Naive thymus-derived CD4-positive, alpha-beta T cell (primary cell): ENCODE measurements at places on chromosomes 16 and 17. TPM values are rescaled to one million over a fixed set of nuclear protein-coding genes. Genes with fewer than 3 reads are reported as not detected.

GRCh38 chr16:495127-495748, 32.3 kb upstream of the CAPN15 start:
- H3K27ac ChIP-seq: no peak overlapping the region
- H3K27me3 ChIP-seq: no peaks in the 10 kb centered on the region
- H3K4me1 ChIP-seq: no peaks in the 10 kb centered on the region
- H3K4me3 ChIP-seq: no peak overlapping the region
- no peaks in the 10 kb centered on the region for H3K36me3 ChIP-seq
- peak; percentile 16 for DNase-seq

DNA sequence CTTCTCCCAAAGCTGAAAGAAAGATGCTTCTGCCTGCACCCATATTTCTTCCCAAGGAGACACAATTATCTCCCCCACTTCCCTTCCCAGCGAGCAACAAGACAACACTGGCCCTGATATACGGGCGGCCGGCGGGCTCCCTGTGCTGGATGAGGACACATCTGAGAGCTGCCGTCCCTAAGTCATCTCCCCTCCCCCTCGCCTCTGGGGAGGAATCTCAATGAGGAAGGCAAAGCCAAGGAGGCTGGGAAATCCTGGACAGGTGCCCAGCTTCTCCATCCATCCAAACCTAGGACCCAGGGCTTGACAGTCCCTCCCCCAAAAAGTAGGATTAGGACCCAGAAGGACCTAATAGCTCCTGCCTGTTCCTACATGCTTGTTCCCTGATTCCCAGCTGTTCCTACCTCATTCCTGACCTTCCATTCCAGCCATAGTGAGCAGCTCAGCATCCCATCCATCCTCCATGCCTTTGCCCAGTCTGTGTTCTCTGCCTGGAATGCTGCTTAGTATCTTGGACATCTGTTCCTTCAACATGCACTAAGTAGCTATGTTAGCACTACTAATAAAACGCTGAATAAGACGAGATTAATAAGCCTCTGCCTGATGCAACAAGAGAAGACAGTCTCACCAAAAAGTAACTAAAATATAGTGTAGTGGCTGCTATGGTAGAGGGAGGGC, 167.9 kb downstream of the CCT6B start:
- H3K4me3 ChIP-seq: no peak overlapping the region
- no peaks in the 10 kb centered on the region for H3K27me3 ChIP-seq
- DNase-seq: no peak

- H3K27ac ChIP-seq: no peak overlapping the region
- no peaks in the 10 kb centered on the region for H3K27me3 ChIP-seq
- no peaks in the 10 kb centered on the region for H3K36me3 ChIP-seq
- no peak overlapping the region for H3K4me3 ChIP-seq
- DNase-seq: no peak
Measured at GRCh38 chr17:26765860-26766709, 527.8 kb upstream of the WSB1 start.

GRCh38 chr17:38628441-38628840, 22.7 kb upstream of the SRCIN1 start:
- no peak overlapping the region for H3K27ac ChIP-seq
- H3K4me3 ChIP-seq: no peak overlapping the region
- no peak for DNase-seq
- no peaks in the 10 kb centered on the region for H3K27me3 ChIP-seq

DNA sequence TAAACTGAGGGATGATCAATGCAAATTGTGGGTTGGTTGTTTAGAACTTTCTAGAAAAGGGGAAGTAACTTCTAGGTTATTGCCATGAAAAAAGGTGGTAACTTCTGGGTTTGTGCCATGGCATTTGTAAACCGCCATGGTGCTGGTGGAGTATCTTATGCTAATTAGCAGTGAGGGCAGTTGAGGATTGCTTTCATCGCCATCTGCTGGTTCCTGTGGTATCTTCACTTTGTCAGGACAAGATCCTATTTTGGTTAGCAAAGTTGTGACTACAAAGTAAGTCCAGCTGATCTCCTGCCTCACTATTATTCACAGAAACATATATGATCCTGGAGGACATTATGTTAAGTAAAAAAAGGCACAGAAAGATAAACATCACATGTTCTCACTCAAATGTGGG, 1332.3 kb downstream of the CDH11 start:
- no peak for DNase-seq
- H3K36me3 ChIP-seq: no peaks in the 10 kb centered on the region
- H3K4me3 ChIP-seq: no peak overlapping the region
- no peak overlapping the region for H3K27ac ChIP-seq
- H3K4me1 ChIP-seq: no peaks in the 10 kb centered on the region

DNA sequence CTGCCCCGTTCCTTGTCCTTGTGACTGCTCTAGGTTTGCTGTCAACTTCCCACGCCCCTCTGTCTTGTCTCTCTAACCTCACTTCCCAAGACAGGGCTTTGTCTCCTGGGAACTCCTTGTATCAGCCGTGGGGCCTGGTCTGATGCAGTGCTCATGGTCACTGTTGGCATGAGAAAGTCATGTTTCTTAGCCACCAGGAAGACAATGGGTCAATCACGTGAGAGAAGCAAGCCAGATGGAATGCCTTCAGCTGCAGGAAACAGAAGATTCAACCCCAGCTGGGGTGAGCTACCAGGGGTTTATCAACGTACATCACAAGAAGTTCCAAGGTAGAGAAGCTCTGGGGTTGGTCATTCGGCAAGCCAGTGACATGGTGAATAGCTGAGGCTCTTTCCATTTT, 116.6 kb downstream of the IRF8 start:
- H3K4me3 ChIP-seq: no peak overlapping the region
- no peak for DNase-seq
- H3K4me1 ChIP-seq: no peaks in the 10 kb centered on the region
- H3K27me3 ChIP-seq: no peaks in the 10 kb centered on the region

DNA sequence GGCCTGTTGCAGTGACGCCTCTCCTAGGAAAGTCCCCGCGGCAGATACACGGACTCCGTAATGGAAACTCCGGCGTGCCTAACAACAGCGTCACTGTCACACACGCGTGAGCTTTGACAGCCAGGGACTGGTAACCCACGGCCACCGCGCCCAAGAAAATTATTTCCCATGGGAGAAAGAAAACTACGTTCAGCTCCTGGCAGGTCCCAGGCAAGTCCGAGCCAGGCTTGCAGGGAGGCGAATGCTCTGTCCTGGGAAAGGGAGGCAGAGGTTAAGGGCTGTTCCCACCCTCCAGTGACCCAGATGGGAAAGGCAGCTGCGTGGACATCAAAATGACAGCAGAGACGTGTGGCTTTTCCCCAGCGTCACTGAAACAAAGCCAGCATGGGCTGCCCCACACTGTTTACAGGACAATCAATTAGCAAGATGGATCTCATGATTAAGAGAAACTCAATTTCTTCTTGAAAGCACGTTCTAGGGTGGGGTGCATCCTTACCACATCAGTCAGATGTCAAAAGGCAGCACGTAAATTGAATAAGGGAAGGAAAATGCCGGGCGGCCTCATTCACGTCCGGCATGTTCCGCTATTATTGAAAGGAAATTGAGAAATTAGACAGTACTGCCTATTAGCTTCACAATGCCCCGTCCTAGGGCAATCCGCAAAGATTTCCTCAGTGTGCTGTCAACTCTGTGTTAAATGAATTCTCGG, 82.5 kb downstream of the NXN start:
- H3K27me3 ChIP-seq: no peaks in the 10 kb centered on the region
- no peaks in the 10 kb centered on the region for H3K4me1 ChIP-seq
- H3K4me3 ChIP-seq: no peak overlapping the region
- H3K36me3 ChIP-seq: no peaks in the 10 kb centered on the region
- no peak overlapping the region for H3K27ac ChIP-seq

DNA sequence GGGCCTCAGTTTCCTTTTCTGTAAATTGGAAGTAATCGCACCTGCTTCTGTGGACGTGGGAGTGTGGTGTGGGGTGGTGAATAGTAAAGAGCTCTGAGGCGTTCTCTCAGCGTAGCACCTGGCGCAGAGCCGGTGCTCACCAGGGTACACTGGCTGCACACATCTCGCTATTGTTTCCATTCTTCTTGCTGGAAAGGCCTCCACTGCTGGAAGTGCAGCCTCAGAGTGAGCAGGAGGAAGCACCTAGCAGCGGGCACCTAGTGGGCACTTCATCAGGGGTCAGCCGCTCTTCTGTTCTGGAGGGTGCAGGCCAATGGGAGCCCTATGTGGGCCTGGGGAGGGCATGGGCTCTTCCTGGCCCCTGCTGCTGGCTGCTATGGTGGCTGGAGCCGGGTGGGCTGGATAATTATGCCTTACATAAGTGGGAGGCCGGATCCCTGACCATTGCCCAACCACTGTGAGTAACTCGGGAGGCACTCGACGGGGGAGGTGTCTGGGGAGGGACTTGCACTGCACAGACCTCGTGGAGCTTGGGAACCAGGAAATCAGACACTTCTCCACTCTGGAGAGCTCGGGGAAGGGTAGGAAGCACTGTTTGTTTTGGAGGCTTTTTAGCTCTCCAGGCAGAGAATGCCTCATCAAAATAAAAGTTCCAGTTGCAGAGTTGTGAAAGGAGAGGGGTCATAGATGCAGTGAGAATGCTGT, 1.7 kb downstream of the MAP2K3 start:
- H3K27ac ChIP-seq: peak overlapping the region; percentile 78
- H3K36me3 ChIP-seq: no peaks in the 10 kb centered on the region
- peaks cover 31% of the 10 kb centered on the region for H3K4me1 ChIP-seq
- no peak for DNase-seq
- H3K4me3 ChIP-seq: peak overlapping the region; percentile 90
- H3K27me3 ChIP-seq: no peaks in the 10 kb centered on the region

GRCh38 chr17:31825961-31826691, 32.9 kb downstream of the COPRS start:
- H3K4me1 ChIP-seq: no peaks in the 10 kb centered on the region
- H3K36me3 ChIP-seq: no peaks in the 10 kb centered on the region
- H3K27me3 ChIP-seq: no peaks in the 10 kb centered on the region
- no peak for DNase-seq
- no peak overlapping the region for H3K4me3 ChIP-seq
- no peak overlapping the region for H3K27ac ChIP-seq

DNA sequence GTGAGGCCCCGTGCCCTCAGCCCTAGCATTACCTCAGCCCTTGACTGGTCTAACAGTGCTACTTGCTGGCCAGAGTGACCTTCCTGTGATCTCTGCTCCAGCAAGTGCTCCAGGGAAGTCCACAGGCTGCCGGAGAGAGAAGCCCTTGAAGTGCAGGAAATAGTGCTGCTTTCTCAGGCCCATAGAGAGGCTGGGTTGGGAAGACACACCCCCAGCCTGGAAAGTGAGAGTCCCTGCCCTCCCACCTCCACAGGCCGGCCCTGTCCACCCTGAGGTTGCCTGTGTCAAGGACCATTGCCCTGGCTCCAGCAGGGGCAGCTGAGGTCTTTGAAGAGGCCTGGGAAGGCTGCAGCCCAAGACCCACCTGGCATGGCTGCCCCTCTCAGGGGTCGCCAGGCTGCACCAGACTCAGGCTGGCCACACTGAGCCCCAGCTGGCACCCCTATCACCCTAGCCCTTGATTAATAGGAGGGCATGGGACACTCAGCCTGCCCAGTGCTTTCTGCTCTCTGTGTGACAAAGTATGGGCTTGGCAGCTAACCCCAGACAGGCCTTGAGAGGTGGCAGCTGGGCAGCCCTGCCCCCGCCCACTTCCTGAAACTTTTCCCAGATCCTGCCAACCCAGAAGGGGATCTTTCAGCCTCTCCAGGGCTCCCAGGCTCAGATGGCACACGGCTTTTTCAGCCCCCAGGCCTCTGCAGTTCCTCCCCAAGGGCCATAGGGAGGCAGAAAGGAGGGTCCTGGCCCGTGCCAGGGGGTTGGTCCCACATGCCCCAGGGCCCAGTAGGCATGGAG, 21.7 kb downstream of the ATP6V0D1 start:
- no peak overlapping the region for H3K27ac ChIP-seq
- no peak for DNase-seq
- H3K36me3 ChIP-seq: peaks cover 30% of the 10 kb centered on the region
- no peak overlapping the region for H3K4me3 ChIP-seq
- H3K27me3 ChIP-seq: no peaks in the 10 kb centered on the region

GRCh38 chr16:75455677-75456076, 8.8 kb downstream of the TMEM170A start:
- no peaks in the 10 kb centered on the region for H3K27me3 ChIP-seq
- no peak overlapping the region for H3K27ac ChIP-seq
- DNase-seq: no peak
- no peak overlapping the region for H3K4me3 ChIP-seq

Gene NAGS
- 2.6 TPM for polyA plus RNA-seq

Gene TAT
- polyA plus RNA-seq: 0.53 TPM

Gene MPO
- not detected for polyA plus RNA-seq

Gene TOX3
- polyA plus RNA-seq: not detected

Gene CAPN15
- 3.2 TPM for polyA plus RNA-seq

Gene CCL17
- not detected for polyA plus RNA-seq
